ENCODE measurements at places on chromosomes 12 and 14. TPM values are rescaled to one million over a fixed set of nuclear protein-coding genes. Genes with fewer than 3 reads are reported as not detected.

DNA sequence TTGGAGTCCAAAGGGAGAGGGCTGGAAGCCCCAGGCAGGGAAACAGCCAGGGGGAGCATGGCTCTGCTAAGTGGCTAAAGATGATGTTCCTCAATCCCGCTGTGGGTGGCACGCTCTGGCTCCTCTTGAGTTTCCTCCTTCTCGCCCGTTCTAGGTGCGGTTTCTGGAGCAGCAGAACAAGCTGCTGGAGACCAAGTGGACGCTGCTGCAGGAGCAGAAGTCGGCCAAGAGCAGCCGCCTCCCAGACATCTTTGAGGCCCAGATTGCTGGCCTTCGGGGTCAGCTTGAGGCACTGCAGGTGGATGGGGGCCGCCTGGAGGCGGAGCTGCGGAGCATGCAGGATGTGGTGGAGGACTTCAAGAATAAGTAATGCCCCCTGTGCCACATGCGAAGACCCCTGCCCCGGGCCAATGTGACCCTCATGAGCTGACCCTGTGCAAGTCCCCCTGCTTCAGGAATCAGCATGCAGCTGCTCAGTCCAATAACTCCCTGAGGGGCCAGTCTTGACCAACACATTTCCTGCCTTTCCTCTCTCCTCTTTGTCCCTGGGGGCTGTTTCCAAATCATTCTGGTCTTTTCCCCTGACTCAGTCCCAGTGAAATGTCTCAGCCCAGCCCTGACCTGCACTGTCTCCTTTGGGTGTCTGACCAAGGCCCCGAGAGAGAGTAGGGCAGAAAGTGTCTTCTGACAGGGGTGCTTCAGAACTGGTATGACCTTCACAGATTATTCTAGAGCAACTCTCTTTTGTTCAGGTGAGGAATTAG is 2.1 kb downstream of the KRT7 start:
- DNase-seq, result no peak

MFAP5 gene
- 0.75 TPM for total RNA-seq

IL31 gene
- not detected for total RNA-seq

DNA sequence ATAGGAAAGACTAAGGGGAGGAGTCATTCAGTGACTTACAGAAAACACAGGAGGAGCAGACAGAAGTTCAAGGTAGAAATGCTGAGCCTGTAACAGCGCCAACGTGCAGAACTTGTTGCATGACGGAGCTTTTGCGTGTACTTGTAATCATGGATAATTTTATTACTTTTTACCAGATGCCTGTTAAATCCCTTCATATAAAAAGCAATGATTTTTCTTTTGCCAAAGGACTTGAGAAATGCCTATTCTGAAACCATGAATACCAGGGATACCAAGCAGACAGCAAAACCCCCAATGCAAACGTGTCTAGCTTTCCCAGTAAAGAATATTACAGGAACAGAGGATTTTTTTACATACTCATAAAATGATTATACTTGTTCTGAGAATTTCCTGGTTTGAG is 163.6 kb upstream of the GSC start:
- DNase-seq, result no peak

GRCh38 chr14:74179856-74180255 is 59.4 kb upstream of the VSX2 start:
- no peak for DNase-seq

DNA sequence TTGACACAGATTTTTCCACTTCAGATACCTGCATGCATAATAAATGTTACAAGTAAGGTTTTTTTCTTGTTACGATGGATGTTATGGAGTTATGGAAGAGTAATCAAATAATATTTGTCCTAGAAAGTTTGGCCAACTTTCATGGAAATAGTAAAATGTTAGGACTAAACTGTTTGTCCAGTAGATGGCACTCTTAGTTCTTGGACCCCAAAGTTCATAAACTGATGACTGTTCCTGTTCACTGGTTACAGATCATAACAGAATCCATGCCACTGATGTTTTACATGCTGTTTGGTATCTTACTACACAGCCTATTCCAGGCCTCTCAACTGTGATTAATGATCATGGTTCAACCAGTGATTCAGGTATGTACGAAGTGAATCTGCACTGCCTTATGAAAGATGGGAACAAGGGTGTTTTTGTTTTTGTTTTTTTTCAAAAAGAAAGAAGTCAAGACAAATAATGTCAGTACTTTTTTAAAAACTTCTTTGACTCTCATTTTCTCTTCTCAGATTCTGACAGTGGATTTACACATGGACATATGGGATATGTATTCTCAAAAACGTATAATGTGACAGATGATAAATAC is 48.8 kb upstream of the SLCO1C1 start:
- DNase-seq, result no peak

GRCh38 chr14:36221112-36221511 is 44.6 kb upstream of the PTCSC3 start:
- no peak for DNase-seq

INHBE gene
- 0.29 TPM for total RNA-seq

DNA sequence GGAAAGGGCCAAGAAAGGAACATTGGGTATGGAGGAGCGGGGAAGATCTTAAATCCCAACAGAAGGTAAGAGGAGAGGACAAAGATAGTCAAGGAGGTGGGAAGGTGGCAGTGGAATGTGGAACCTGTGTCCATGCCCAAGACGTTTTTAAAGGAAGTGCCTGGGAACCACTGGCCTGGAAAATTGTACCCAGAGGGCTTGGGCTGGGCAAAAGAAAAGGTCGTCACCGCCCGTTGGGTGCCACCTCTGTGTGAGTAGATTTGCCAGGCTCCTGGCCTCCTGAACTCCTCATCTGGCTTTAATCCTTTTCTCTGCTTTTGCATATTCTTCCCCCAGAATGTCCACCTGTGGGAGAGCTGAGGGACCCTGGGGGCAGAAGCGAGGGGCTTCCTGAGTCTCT is 32.6 kb downstream of the JDP2 start:
- no peak for DNase-seq

- DNase-seq, result no peak
Measured at GRCh38 chr12:13602172-13602571, 379.2 kb downstream of the GRIN2B start.

PRB2 gene
- total RNA-seq, result not detected

- DNase-seq, result no peak
Measured at GRCh38 chr12:16119618-16120415, 157.7 kb downstream of the SLC15A5 start.

CEP128 gene
- 5.7 TPM for total RNA-seq

DNA sequence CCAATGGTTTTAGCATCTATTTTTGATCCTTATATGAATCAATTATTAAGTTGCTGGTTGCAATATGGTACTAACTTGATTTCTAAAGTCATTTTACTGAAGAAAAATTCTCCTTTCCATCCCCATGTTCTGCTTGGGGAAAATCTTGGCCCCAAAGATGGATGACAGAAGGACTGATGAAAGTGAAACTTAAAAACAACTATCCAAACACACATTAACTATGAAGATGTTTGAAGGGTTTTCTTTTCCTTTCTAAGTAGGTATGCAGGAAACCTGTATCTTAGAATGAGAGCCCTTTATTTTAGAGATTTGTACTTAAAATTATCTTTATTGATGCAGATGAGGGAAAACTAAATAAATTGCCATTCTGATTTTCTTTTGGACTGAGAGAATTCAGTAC is 5.9 kb downstream of the C12orf71 start:
- no peak for DNase-seq

GRCh38 chr14:22047115-22047514 is 373.5 kb upstream of the OR4E1 start:
- no peak for DNase-seq

DNA sequence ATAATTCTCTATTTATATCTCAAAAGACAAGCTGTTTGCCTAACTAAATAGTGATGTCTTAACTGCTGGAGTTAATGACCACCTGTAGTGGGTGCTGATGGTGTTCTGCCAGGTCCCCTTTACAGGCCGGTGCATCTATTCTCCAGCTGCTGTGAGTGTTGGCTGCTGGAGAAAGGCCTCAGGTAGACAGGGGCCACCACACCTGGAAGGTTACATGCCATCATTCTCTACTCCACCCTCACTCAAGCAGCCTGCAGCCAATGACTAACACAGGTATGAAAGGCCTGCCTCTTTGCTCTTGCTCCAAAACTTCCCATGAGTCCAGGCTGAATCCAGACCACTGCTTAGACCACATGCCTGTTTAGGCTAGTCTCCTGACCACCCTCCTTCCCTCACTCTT is 73.9 kb downstream of the RPS6KA5 start:
- DNase-seq, result no peak

- no peak for DNase-seq
Measured at GRCh38 chr12:46516933-46517578, 144.5 kb upstream of the SLC38A2 start.

- DNase-seq, result no peak
Measured at GRCh38 chr12:6852651-6853354, 853 bp downstream of the USP5 start.

GRCh38 chr12:38708466-38708865 is 196.9 kb downstream of the CPNE8 start:
- DNase-seq, result no peak

DNA sequence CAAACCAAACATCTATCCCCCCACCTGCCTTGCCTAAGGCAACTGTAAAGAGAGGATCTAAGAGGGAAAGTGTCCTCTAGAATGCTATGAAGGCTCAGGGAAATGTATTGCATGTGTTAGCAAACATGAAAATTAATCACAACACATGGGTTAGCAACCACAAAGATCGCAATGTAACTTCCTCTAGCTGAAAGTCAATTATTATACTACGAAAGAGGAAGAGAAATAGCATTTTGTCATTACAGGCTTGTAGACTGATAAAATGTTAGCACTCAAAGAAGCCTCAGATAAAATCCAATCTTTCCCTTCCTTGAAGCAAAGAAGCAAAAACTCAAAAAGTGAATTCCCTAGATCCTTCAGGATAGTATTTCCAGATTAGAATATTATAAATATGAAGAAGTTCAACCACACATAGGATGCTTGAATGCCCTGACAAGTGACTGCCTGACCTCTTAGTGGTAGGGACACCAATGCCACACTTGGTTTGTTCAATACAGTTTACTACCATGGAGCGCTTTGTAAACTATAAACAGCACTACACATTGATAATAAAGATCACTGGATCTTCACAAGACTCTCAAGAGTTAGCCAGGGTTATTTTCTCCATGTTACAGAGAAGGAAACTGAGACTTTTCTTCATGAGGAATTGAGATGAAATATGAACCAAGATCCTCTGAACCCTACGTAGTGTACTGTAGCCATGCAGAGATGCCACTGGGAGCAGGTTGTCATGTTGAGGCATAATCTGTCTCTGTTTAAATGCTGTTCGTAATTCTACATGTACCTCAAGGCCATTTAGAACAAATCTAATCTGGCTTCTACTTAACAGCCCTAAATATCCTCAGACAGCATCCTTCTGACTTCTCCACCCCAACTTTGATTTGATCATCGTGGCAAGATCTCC is 100.7 kb downstream of the ITPR2 start:
- DNase-seq, result no peak

SLC5A8 gene
- total RNA-seq, result not detected

DNA sequence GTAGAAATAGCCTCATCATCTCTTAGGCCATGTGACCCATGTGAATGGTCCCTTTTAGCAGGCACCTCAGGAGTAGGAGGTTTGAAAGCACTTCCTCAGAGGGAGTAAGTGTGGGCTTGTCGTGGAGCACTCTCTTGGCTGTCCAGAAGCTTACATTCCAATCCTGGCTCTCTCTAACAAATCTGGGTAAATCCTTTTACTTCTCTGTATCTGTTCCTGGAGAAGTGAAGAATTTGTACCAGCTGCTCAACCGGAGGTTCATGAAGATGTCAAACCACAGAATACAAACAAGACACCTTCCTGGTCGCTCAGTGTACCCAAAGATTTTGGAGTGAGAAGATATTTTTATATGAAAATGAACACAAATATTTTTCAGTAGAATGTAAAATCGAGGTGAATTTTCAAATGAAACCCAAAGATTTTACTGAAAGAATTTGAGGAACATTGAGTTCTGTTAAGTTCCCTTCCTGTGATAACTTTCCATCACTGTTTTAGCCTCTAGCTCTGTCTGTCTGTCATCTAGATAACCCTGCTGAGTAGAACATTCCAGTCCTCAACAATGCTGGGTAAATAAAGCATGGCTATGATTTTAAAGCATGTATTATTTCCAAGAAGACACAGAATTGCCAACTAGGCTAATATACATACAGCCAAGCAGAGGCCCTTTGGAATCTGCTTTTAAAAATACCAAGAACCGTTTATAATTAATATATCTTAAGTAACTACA is 263.9 kb upstream of the RGS6 start:
- DNase-seq, result no peak

- DNase-seq, result no peak
Measured at GRCh38 chr14:88895116-88895515, 70.7 kb downstream of the TTC8 start.

PTGER2 gene
- 2.2 TPM for total RNA-seq

- peak; percentile 79 for DNase-seq
Measured at GRCh38 chr14:73463411-73463810, 5.1 kb upstream of the NUMB start.

- DNase-seq, result no peak
Measured at GRCh38 chr14:53001787-53002378, 51.0 kb upstream of the FERMT2 start.

GRCh38 chr12:96120359-96121100 is 73.6 kb upstream of the ELK3 start:
- no peak for DNase-seq

DPPA3 gene
- total RNA-seq, result not detected

KRR1 gene
- 20.1 TPM for total RNA-seq

ATF1 gene
- 7.8 TPM for total RNA-seq

BCAT1 gene
- total RNA-seq, result 14.6 TPM

DNA sequence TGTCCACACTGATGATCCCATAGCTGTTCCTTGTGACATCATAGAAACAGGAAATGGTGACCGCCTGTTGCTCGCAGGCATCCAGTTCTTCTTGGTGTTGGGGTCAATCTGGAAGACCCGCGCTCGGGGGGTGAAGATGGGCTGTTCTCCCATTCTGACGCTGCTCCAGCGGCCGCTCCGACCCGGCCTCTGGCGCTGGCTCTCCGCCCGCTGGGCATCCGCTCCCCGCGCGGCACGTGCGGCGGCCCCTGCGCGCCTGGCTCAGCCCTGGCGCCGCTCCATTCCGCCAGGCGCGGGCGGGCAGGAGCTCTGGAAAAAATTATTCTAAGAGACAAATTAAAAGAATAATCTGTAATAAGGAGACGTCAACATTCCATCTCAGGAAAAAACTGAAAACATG is 761.1 kb downstream of the TMEM121 start:
- no peak for DNase-seq

DNA sequence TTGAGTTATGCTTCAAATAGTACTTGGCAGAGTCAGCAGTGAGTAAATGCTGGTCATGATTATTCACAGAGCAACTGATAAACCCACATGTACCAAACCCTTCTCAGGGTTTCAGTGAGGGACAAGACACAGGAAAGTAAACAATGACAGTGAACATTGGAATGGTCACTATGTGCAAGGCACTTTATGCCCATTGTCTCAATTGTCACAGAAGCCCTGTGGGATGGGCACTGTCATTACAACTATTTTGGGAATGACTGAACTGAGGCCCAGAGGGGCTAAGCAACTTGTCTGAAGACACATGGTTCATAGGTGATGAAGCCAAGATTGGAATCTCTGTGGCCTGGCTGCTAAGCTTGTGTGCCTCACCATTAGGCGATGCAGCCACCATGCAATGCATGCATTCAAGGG is 238.5 kb downstream of the RBM19 start:
- no peak for DNase-seq

- DNase-seq, result no peak
Measured at GRCh38 chr14:68551045-68551683, 241.7 kb downstream of the ZFP36L1 start.

- no peak for DNase-seq
Measured at GRCh38 chr12:89073659-89074058, 278.6 kb downstream of the DUSP6 start.

All from epithelial cell of proximal tubule (primary cell).